ENCODE measurements at places on chromosomes 6 and 20.

DNA sequence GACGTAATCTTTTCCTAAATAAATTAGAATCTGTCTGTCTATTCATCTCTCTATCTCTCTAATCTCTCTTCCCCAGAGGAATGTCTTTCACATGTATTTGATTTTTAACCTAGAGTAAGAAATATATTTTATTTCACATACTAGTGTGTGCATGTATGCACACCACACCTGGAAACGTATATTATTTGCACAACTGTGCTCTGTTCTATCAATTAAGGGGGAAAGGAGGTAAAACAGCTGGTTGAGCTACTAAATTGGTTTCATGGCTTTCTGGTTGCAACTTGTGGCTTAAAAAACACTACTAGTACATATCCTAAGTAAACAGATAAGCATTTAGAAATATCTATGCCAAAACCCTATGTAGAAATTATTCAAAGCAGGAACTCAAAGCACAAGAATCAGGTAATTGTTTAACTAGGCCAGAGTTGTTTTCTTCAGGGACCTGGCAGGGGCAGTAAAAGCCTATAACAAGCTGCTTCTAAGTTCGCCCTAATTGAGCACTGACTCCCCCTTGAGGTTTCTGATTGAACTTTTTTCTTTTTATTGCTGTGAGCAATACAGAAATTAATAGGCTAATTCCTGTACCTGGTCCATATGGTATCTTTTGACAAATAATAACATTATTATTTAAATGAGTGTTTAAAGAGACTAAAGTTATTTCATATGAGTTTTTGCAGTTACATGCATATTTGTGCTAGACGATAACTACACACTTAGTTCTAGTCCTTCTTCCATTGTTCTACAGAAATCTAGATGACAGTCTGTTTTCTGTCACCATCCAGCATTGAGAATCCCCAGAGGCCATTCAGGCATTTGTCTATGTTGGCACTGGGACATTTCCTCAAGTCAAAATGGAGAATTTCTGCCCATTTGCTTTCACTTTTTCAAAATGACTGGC lies 88.6 kb downstream of the MCHR2 start:
- DNase-seq, result no peak

DNA sequence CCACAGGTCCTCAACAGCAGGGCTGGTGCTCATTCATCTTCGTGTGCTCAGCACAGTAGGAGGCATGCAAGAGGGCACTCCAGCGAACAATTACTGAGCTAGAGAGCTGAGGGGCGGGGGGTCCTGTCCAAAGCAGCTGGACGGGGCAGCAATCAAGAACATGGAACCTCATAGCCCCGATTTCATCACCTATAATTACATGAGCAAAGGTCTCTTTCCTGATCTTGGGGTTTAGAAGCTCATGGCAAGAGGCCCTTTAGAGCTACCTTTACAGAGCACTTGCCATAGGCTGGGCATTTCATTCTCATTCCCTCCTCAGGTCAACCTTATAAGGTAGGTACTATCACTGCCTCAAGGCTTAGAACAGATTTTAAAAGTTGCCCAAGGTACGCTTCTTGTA lies 10.4 kb downstream of the MOCS1 start:
- DNase-seq, result no peak

DNA sequence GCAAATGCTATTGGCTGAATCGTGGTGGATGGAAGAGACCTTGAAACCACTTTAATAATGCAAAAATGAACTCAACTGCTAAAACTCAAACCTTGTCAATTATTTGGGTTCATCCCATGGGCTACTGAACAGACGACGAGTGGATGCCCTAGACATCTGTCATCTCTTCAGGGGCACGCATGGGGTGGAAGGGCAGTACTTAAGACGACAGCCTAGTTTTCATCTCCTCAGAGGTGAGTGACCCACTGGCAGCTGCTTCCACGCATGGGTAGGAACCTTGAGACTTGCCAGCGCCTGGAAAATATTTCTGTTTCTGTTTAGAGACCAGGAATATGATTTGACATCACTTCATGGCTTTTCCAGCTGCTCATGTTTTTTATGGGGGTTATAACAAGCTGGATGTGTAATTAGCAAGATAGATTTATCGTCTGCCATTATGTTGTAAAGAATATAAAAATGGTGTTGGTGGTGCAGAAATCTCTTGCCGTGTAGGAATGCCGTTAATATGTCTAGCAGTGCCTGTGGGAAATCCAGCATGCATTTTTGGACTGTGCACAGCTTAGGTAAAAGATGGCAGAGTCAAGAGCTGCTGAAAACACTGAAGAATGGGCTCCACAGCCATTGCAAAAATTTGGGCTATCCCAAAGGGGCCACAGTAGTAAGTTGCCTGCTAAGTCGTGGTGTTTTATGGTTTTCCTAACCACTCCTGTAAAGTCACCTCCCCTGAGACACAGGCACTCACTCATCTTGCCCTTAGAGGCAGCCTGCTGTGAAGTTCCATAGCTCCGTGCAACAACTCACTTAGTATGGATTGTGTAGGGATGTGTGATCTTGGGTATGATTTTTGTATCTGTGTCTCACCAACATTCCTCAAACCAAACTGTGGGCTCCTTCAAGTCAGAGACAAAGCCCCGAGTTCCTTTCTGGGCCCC lies 203.3 kb downstream of the EYA2 start:
- DNase-seq, result no peak

DNA sequence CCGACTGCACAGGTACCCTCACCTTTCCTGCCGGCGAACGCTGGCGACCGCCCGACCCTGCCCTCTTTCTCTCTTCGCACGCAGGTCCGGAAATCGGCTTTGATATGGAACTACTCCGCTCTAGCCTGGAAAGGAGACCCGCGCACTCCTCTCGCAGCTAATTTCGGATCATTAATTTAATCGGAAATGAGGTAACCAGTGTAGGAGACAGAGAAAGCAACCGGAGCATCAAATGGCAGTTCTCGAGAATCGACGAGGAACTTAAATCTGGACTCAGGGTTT lies 949 bp upstream of the ATXN1 start:
- DNase-seq, result no peak

DNA sequence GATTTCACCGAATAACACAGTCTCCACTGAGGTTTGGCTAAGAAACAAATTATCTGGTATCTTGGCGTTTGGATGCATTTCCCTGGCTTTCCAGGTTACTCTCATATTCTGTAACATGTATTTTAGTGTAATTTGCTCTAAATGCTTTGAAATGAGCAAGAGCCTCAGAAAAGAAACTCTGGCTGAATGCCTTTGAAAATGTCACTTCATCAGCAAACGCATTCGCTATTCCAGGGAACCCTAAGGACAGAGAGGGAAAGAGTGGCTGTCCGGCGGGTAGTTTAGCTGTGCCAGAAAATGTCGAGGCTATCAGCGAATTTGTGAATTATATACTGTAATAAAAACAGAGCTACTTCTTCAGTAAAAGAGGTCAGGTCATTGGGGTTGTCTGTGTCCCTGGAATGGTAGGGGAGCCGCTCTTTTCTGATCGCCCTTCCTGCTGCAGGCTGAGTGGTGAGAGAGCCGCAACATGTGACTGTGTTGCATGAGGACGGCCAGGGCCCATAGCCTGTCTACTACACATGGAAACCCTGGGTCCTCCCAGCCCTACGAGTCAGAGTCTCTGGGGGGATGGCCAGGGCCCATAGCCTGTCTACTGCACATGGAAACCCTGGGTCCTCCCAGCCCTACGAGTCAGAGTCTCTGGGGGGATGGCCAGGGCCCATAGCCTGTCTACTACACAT lies 57.3 kb downstream of the SMOC2 start:
- DNase-seq, result no peak

DNA sequence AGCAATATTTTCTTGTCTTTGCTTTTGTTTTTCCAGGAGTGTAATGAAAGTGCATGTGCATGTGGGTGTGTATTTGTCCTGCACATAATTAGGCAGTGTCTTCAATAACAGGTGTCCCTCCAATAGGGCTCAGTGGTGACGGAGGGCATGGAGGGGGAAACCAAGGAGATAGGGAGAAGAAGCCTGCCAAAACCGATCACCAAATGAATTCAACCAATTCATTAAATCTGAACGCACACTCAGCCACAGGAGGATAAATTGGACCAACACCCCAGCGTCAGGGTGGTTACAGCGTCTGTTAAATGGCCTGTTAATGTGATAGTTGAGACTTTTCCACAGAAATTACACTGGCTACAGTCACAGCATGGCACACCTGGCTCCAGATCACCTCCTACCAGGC lies 527.6 kb downstream of the CD83 start:
- DNase-seq, result no peak

GRCh38 chr6:15296735-15297134 lies 50.9 kb downstream of the JARID2 start:
- no peak for DNase-seq

DNA sequence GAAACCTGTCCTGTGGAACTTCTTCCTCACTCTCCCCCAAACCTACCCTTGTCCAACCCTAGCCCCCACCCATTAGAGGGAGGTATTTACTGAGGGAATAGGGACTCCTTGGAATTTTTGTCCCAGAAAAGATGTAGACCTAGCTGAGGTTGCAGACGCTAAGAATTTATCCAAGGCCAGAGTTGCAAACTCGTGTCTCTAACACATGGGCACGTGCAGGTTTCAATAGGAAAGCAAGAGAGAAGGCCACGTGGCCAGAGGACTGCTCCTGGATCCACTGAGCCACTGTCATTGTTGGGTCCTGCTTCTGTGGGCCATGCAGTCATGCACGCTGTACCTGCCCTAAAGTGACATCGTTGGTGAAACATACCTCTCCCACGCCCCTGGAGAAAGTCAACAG lies 243.4 kb upstream of the KCNG1 start:
- DNase-seq, result no peak

DNA sequence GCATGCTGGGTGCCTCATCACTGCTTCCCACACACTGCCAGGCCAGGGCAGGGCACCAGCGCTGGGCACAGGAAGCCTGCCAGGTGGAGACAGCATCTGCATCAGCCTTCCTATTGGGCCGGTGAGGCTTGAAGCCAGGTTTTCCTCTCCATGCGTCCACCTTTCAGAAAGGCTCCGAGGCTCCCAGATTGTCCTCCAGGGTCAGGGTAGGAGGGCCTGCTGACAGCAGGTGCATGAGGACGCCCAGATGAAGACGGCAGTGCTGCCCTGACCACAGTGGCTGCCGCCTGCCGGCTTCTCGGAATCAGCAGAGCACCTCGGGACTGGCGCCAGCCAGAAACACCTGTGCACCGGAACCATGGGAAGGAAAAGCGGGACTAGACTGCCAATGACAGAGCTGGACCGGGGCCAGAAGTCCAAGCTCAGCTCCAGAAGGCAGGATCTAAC lies 170.5 kb upstream of the CST7 start:
- no peak for DNase-seq

- DNase-seq, result no peak
These were observed 19.7 kb upstream of the GSTA4 start for GRCh38 chr6:53014744-53015143.

DNA sequence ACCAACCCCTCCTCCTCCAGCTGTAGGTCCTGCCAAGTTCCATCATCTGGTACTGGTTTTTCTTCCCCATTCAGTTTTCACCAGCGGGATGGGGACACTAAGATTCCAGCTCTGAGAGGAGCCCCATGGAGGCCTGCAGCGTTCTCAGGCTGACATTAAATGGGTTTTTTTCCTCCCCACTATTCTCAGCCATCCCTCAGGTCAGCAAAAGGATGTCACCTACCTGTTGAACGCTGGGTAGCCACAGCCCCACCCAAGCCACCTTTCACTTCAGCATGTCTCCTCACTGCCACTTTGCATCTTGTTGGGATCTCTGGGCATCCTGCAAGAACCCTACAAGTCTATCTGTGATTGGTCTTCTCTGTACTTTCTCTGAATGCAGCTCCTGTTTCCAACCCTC lies 6.8 kb downstream of the KCNK17 start:
- no peak for DNase-seq

DNA sequence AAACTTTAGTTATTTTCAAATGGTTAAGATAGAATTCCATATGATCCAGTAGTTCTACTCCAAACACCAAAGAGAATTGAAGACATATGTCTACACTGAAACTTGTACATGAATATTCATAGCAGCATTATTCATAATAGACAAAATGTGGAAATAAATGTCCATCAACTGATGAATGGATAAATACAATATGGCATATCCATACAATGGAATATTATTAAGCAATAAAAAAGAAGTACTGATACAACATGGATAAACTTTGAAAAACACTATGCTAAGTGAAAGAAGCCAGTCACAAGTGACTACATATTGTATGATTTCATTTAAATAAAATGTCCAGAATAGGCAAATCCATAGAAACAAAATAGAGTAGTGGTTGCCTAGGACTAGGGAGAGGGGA lies 33.6 kb upstream of the TRAF3IP2 start:
- DNase-seq, result no peak

GRCh38 chr20:25686081-25687067 lies 10.3 kb downstream of the ZNF337 start:
- no peak for DNase-seq

DNA sequence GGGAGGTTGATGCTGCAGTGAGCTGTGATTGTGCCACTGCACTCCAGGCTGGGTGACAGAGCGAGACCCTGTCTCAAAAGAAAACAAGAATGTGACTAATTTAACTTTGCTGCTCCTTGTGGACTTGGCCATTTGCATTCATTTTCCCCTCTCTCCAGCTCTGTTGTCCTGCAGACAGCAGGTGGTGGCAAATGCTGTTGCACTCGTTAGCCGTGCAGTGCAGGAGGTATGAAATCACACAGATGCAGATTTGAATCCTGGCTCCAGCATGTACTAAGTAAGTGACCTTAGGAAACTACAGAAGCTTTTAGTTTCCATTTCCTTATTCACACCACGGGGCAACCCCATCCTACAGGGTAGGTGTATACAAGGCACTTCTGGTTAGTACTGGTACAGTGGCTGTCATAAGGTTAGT lies 9.6 kb upstream of the BEND3 start:
- DNase-seq, result no peak

GRCh38 chr6:104699593-104700329 lies 160.0 kb downstream of the HACE1 start:
- DNase-seq, result no peak

Measured in activated CD4-positive, alpha-beta T cell treated with anti-CD3 and anti-CD28 coated beads, Interleukin-2, amount 50 U/mL, for 24 hours (primary cell).